ENCODE measurements at places on chromosomes 7 and 10. TPM values are rescaled to one million over a fixed set of nuclear protein-coding genes. Genes with fewer than 3 reads are reported as not detected.

Gene SVIL
- total RNA-seq: 117 TPM

GRCh38 chr10:117071286-117072050 is 66.5 kb upstream of the SHTN1 start:
- no peaks in the 10 kb centered on the region for H3K27me3 ChIP-seq
- DNase-seq: no peak
- H3K27ac ChIP-seq: no peak overlapping the region
- H3K36me3 ChIP-seq: peaks cover 4% of the 10 kb centered on the region

Gene CACNB2
- total RNA-seq: 3.2 TPM

GRCh38 chr10:77264107-77264506 is 373.5 kb downstream of the KCNMA1 start:
- no peaks in the 10 kb centered on the region for H3K36me3 ChIP-seq
- no peak overlapping the region for H3K27ac ChIP-seq
- DNase-seq: no peak
- no peaks in the 10 kb centered on the region for H3K4me1 ChIP-seq
- peaks cover 4% of the 10 kb centered on the region for H3K27me3 ChIP-seq

DNA sequence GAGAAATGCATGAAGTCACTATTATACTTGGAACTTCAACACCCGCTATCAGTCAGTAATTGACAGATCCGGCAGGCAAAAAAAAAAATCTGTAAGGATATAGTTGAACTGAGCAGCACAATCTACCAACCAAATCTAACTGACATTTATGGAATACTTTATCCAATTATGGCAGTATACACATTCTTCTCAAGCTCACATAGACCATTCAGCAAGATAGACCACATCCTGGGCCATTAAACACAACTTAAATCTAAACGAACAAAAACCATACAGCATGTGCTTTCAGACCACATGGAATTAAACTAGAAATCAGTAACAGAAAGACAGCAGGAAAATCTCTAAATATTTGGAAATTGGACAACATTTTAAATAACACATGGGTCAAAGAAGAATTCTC is 112.7 kb downstream of the MPP7 start:
- no peak for DNase-seq
- no peak overlapping the region for H3K27ac ChIP-seq
- H3K4me1 ChIP-seq: peaks cover 8% of the 10 kb centered on the region
- peaks cover 2% of the 10 kb centered on the region for H3K27me3 ChIP-seq

Gene FAM170B
- total RNA-seq: not detected

DNA sequence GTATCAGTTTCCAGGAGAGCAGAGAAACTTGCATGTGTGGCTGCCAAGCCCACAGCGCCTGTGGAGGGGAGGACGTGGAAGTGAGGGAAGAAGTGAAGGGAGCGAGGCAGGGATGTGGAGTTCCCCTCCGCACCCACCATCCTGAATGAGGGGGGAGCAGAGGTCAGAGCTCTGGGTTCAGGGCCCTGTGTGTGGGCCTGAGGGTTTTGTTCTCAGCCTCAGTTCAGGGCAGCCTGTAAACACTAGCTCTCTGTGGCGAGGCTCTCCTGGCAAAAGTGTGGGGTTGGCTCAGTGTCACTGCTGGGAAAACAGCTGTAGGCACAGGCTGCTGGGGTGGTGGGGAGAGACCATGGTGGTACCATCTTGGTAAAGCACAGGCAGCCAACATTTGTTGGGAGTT is 108.4 kb downstream of the C10orf105 start:
- H3K36me3 ChIP-seq: no peaks in the 10 kb centered on the region
- peaks cover 38% of the 10 kb centered on the region for H3K4me1 ChIP-seq
- H3K4me3 ChIP-seq: peak overlapping the region; percentile 54
- no peak for DNase-seq
- H3K27me3 ChIP-seq: peaks cover 6% of the 10 kb centered on the region

- H3K36me3 ChIP-seq: no peaks in the 10 kb centered on the region
- no peak overlapping the region for H3K4me3 ChIP-seq
Measured at GRCh38 chr10:44180321-44181168, 204.4 kb downstream of the CXCL12 start.

Gene EPO
- total RNA-seq: not detected

Gene FKBP6
- not detected for total RNA-seq

DNA sequence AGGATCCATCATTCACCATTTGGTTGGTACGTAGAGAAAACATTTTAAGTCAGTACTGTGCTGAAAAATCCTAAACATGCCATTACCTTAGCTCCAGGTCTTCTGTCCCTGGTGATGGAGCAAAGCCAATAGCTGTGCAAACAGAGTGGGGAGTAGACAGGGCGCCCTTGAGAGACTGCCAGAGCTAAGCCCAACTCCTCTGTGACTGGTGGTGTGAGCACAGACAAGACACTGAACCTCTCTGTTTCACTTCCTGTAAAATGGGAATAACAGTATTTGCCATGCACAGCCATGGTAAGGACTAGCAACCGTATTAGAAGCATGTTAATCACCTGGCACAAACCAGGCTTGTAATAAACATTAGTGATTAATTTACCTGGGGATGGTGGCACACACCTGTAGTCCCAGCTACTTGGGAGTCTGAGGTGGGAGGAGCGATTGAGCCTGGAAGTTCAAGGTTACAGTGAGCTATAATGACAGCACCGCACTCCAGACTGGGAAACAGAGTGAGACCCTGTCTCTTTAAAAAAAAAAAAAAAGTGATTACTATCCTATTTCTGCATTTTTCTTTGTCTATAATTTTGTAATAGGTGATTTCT is 28.7 kb downstream of the LYZL1 start:
- H3K36me3 ChIP-seq: no peaks in the 10 kb centered on the region
- H3K4me3 ChIP-seq: no peak overlapping the region
- DNase-seq: no peak
- no peak overlapping the region for H3K27ac ChIP-seq
- H3K27me3 ChIP-seq: no peaks in the 10 kb centered on the region
- H3K4me1 ChIP-seq: peaks cover 4% of the 10 kb centered on the region

GRCh38 chr10:96863922-96864543 is 31.9 kb downstream of the LCOR start:
- no peak overlapping the region for H3K4me3 ChIP-seq
- H3K27ac ChIP-seq: no peak overlapping the region
- no peaks in the 10 kb centered on the region for H3K36me3 ChIP-seq
- H3K4me1 ChIP-seq: peaks cover 8% of the 10 kb centered on the region
- H3K27me3 ChIP-seq: peaks cover 6% of the 10 kb centered on the region

Gene FAM25G
- total RNA-seq: not detected

- no peak overlapping the region for H3K27ac ChIP-seq
- no peaks in the 10 kb centered on the region for H3K36me3 ChIP-seq
- H3K4me1 ChIP-seq: peaks cover 4% of the 10 kb centered on the region
- no peak for DNase-seq
- H3K4me3 ChIP-seq: peak overlapping the region; percentile 67
Measured at GRCh38 chr7:92446869-92447344, 375 bp upstream of the GATAD1 start.

DNA sequence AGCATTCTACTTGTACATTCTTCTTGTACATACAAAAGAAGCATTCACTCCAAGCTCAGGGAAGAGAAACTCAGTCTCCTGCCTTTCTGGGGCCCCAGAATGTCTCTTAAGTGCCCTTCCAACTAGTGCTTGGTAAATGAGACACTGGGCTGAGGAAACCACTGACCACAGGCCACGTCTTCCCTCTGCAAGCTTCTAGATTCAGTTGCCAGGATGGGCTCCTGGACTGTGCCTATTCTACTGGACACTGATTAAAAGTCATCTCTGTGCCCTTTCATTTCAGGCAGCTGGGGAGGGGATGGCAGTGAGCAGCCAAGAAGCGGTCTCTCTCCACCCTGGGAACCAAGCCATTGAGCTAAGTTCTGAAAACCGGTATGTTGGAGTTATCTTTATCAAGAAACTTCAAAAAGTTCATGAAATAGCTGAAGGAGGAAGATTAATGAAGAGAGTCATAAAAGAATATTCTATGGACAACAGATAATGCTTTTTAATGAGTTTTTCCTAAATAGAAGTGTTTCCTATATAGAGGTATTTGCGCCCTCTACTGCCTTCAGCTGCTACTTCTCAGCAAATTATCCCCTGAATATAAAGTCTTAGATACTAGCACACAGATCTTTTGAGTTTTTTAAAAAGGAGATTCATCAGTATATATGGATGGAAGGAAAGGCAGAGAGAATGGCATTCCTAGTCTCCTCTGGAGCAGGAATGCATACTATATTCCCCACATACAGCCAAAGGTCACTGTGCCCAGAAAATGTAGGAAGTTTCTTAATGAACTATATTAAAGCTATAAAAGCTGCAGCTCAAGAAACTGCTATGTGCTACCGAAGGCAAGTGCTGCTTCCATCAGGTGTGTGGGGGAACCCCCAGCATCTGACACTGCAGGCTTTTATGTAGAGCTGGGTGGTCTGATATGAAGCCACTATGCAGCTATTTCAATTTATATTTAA is 8.4 kb upstream of the IFIT1B start:
- H3K27ac ChIP-seq: no peak overlapping the region
- H3K27me3 ChIP-seq: no peaks in the 10 kb centered on the region
- H3K4me3 ChIP-seq: no peak overlapping the region
- H3K4me1 ChIP-seq: no peaks in the 10 kb centered on the region
- DNase-seq: no peak

GRCh38 chr7:149216402-149216801 is 21.1 kb downstream of the ZNF282 start:
- no peak overlapping the region for H3K4me3 ChIP-seq
- H3K27ac ChIP-seq: no peak overlapping the region
- H3K27me3 ChIP-seq: peaks cover 5% of the 10 kb centered on the region
- DNase-seq: no peak
- H3K4me1 ChIP-seq: no peaks in the 10 kb centered on the region

- H3K27ac ChIP-seq: no peak overlapping the region
- H3K4me3 ChIP-seq: no peak overlapping the region
- no peak for DNase-seq
- peaks cover 11% of the 10 kb centered on the region for H3K4me1 ChIP-seq
- no peaks in the 10 kb centered on the region for H3K36me3 ChIP-seq
- H3K27me3 ChIP-seq: peaks cover 7% of the 10 kb centered on the region
Measured at GRCh38 chr10:46264336-46264735, 22.5 kb upstream of the ANTXRL start.

Gene CPA4
- not detected for total RNA-seq

DNA sequence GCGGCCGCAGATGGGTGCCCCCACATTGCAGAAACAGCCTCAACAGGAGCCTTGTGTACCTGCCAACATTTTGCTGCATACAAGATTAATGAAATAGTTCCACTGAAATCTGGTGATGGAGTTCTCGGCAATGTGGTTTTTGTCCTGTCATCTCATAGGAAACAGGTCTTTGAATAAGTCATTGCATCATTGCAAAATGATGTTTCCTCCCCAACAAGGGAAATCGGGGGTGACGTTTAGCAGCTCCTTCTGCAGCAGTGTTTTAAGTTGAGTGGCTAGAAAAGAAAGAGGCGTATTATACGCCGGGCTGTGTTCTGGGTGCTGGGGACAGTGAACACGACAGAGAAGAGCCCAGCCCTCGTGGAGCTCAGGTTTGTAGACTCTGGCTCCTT is 177.0 kb downstream of the PRKAG2 start:
- H3K4me3 ChIP-seq: no peak overlapping the region
- H3K27me3 ChIP-seq: peaks cover 9% of the 10 kb centered on the region
- peaks cover 14% of the 10 kb centered on the region for H3K4me1 ChIP-seq
- no peak overlapping the region for H3K27ac ChIP-seq

DNA sequence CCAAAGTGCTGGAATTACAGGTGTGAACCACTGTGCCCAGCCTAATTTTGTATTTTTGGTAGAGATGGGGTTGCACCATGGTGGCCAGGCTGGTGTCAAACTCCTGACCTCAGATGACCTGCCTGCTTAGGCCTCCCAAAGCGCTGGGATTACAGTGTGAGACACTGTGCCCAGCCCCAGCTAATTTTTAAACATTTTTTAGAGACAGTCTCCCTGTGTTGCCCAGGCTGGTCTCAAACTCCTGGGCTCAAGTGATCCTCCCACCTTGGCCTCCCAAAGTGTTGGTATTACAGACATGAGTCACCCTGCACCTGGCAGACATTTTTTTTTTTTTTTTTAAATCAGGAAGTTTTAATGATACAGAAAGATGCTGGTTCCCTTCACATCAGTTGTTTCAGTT is 15.5 kb downstream of the DENND10 start:
- DNase-seq: no peak
- H3K4me3 ChIP-seq: no peak overlapping the region
- H3K27me3 ChIP-seq: no peaks in the 10 kb centered on the region
- H3K27ac ChIP-seq: no peak overlapping the region
- H3K36me3 ChIP-seq: no peaks in the 10 kb centered on the region
- no peaks in the 10 kb centered on the region for H3K4me1 ChIP-seq

Gene UPK3BL2
- total RNA-seq: 11.4 TPM

GRCh38 chr7:49564379-49564714 is 209.1 kb upstream of the VWC2 start:
- H3K27me3 ChIP-seq: peaks cover 2% of the 10 kb centered on the region
- no peak for DNase-seq
- H3K36me3 ChIP-seq: peaks cover 13% of the 10 kb centered on the region
- H3K27ac ChIP-seq: no peak overlapping the region

Gene TEX36
- total RNA-seq: not detected

- peaks cover 28% of the 10 kb centered on the region for H3K4me1 ChIP-seq
- H3K27ac ChIP-seq: peak overlapping the region; percentile 89
- DNase-seq: peak; percentile 48
- H3K4me3 ChIP-seq: peak overlapping the region; percentile 93
Measured at GRCh38 chr7:44748948-44749731, 493 bp downstream of the ZMIZ2 start.

DNA sequence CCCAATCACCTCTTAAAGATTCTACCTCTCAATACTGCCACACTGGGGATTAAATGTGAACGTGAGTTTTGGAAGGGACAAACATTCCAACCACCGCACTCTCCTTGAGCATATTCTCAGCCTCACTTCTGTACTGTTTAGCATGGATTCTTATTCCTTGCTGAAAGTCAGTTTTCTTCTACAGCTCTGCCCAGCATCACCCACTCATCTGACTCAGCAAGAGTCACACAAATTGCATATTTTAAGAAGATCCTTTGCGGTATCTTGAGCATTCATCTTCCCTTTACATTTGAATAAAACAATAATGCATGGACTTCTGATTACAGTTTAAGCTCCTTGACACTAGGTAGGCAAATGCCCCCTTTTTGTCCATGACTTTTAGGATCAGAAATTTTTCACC is 251.6 kb upstream of the MKLN1 start:
- peaks cover 3% of the 10 kb centered on the region for H3K4me1 ChIP-seq
- no peak overlapping the region for H3K4me3 ChIP-seq
- no peak for DNase-seq
- no peaks in the 10 kb centered on the region for H3K27me3 ChIP-seq
- no peak overlapping the region for H3K27ac ChIP-seq

Measured in glutamatergic neuron (in vitro differentiated cells).